ENCODE measurements at places on chromosomes 5 and 9. TPM values are rescaled to one million over a fixed set of nuclear protein-coding genes. Genes with fewer than 3 reads are reported as not detected.

The PCDHA1 gene
- total RNA-seq, result not detected

The MTRR gene
- total RNA-seq, result 15.0 TPM

DNA sequence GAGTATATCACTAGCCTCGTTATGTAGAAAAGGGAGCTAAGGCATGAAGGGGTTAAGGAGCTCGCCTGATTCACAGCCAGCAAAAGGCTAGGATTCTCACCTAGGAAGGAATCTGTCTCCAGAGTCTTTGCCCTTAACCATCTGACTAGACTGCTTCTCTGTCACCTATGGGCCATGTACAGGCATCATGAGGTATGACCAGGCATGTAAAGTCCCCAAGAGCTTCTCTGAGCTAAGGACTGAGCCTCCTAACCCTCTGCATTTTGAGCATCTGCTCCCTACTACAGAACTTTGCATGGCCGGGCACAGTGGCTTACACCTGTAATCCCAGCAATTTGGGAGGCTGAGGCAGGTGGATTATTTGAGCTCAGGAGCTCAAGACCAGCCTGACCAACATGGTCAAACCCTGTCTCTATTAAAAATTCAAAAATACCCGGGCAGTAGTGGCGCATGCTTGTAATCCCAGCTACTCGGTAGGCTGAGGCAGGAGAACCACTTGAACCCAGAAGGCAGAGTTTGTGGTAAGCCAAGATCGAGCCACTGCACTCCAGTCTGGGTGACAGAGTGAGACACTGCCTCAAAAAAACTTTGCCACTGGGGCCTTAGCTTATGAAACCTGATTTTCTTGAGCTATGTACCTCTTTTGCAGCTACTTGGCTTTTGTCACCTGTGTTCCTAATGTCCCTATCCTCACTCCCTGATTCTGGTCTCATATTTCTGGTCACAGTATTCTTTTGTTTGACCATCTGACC lies 33.2 kb upstream of the IL7R start:
- H3K36me3 ChIP-seq, result no peaks in the 10 kb centered on the region
- no peaks in the 10 kb centered on the region for H3K4me1 ChIP-seq
- no peaks in the 10 kb centered on the region for H3K27me3 ChIP-seq
- no peak overlapping the region for H3K27ac ChIP-seq
- no peak for DNase-seq
- no peak overlapping the region for H3K4me3 ChIP-seq

DNA sequence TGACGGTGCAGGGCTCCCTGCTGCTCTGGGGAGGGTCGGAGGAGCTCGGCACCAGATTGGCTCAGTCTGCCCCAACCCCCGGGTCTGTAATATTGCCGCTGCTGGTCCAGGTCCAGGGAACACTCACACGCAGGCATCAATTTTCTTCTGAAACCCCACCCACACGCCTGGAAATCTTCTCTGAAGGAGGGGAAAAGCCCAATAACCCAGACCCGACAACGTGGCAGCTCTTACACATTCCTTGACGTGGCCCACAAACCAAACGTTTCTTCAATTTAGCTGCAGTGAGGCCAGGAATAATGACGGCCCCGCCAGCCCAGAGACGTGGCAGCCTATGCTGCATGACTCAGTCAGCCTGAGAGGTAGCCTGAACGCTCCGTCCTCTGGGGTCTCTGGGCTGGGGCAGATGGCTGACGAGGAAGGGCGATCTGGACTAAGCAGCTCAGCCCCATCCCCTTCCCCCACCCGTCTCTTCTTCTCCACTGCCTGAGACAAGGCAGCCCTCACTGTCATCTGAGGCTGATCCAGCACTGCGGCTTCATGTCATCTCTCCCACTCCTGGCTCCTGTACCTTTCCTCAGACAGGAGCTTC lies 9.9 kb upstream of the SPARC start:
- peak; percentile 66 for DNase-seq
- no peaks in the 10 kb centered on the region for H3K27me3 ChIP-seq
- H3K27ac ChIP-seq, result peak overlapping the region; percentile 98
- no peaks in the 10 kb centered on the region for H3K4me1 ChIP-seq
- H3K36me3 ChIP-seq, result no peaks in the 10 kb centered on the region
- peak overlapping the region; percentile 5 for H3K4me3 ChIP-seq

DNA sequence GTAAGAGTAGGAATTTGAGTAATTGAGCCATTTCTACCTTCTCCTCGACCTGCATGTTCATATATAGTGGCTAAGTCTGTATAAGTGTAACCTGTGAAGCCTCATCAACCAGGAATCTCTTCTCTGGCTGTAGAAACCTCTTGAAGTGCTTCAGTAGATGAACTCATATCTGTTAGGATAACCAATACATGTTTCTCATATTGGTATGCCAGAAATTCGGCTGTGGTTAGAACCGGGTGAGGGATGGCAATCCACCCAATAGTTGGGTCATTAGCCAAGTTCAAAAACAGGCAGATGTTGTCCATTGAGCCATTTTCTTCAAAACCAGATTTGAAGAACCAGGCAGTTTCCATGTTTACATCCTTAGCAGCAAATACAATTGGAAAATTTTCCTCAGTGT lies 28.9 kb upstream of the GSN start:
- no peak for DNase-seq
- no peak overlapping the region for H3K4me3 ChIP-seq
- H3K27ac ChIP-seq, result no peak overlapping the region
- H3K4me1 ChIP-seq, result peaks cover 11% of the 10 kb centered on the region

The KCNIP1 gene
- not detected for total RNA-seq

- H3K4me1 ChIP-seq, result no peaks in the 10 kb centered on the region
- H3K27me3 ChIP-seq, result no peaks in the 10 kb centered on the region
- no peak overlapping the region for H3K27ac ChIP-seq
- peaks cover 69% of the 10 kb centered on the region for H3K36me3 ChIP-seq
Measured at GRCh38 chr5:168494057-168494555, 7.8 kb downstream of the RARS1 start.

DNA sequence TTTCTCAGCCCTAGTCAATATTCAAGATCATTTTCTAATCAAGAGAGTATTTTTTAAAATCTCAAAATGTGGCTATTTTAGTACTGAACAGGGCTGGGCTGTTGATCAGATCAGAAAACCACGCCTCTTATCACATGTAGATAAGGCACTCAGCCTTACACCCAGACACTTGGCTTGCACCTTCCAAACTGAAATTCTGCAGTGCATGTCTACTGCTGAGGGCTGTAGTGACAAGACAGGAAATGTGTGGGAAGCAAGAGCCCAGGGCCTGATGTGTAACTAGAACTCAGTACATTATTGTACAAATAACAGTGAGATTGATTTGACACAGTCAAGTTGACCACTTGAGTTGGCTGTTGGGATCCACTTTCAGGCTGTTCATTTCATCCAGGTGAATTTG lies 48.6 kb downstream of the UBE2QL1 start:
- no peak overlapping the region for H3K27ac ChIP-seq
- H3K4me1 ChIP-seq, result no peaks in the 10 kb centered on the region
- H3K36me3 ChIP-seq, result peaks cover 2% of the 10 kb centered on the region
- no peak for DNase-seq

DNA sequence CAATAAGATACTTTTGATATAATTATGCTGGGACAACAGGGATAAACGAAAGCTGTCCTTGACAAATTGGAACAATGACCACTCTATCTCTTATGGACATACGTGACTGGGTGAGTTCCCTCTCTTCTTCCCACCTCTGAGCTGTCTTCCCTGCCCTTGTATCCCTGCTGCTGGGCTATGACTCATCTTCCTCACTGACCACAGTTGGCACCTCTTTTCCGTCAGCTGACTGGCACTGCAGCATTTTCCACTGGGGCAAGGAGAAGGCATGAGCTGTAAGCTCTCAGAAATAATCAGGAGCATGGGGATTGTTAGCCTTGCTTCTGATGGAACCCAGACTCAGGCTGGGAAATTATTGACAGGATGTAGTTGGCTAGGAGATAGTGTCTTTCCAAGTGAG lies 48.7 kb downstream of the PCSK1 start:
- H3K4me3 ChIP-seq, result no peak overlapping the region
- H3K27me3 ChIP-seq, result no peaks in the 10 kb centered on the region
- H3K27ac ChIP-seq, result no peak overlapping the region
- no peak for DNase-seq

GRCh38 chr5:136766456-136766855 lies 401.1 kb upstream of the TRPC7 start:
- no peak overlapping the region for H3K4me3 ChIP-seq
- H3K36me3 ChIP-seq, result no peaks in the 10 kb centered on the region

The IL5 gene
- not detected for total RNA-seq

The TMED7 gene
- 52.0 TPM for total RNA-seq

The SPACA9 gene
- total RNA-seq, result 5.9 TPM

The GRAMD2B gene
- total RNA-seq, result 55.6 TPM

The STPG3 gene
- total RNA-seq, result not detected

DNA sequence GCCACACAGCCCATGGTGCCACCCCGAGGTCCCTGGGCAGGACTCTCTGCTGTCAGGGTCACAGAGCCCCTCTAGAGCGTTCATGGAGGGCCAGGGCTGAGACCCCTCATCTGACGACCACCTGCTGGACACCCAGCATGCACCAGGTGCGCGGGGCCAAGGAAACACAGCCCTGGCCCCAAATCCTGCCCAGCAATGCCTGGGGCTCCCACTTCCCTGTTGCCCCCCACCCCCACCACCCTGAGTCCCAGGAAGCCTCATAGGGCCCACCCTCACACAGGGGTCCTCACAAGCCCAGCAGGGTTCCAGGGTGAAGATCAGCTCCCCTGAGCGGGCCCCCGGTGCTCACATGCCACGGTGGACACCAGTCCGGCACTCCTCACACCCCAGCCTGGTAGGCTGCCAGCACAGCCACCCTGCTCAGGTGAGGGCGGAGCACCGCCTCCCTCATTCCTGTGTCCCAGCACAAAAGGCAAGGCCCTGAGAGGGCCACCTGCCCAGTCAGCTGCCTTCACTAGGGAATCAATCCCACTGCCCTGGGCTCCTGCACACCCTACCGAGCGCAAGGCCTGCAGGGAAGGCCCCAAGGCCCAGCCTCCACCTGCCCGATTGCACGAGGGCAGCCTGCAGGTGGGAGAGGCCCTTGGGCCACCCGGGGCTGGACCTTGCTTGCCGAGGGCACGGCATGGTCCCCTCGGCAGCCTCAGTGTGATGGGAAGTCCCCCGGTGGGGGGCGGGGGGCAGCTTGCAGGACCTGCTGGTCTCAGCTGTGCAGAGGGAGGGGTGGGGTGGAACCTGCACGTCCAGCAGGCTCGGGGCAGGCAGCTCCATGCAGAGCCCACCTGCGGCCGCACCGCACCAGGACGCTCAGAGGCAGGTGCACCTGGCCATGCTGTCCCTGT lies 56.4 kb upstream of the UBAC1 start:
- no peak overlapping the region for H3K4me3 ChIP-seq
- H3K27ac ChIP-seq, result no peak overlapping the region
- peaks cover 23% of the 10 kb centered on the region for H3K36me3 ChIP-seq
- no peaks in the 10 kb centered on the region for H3K27me3 ChIP-seq

DNA sequence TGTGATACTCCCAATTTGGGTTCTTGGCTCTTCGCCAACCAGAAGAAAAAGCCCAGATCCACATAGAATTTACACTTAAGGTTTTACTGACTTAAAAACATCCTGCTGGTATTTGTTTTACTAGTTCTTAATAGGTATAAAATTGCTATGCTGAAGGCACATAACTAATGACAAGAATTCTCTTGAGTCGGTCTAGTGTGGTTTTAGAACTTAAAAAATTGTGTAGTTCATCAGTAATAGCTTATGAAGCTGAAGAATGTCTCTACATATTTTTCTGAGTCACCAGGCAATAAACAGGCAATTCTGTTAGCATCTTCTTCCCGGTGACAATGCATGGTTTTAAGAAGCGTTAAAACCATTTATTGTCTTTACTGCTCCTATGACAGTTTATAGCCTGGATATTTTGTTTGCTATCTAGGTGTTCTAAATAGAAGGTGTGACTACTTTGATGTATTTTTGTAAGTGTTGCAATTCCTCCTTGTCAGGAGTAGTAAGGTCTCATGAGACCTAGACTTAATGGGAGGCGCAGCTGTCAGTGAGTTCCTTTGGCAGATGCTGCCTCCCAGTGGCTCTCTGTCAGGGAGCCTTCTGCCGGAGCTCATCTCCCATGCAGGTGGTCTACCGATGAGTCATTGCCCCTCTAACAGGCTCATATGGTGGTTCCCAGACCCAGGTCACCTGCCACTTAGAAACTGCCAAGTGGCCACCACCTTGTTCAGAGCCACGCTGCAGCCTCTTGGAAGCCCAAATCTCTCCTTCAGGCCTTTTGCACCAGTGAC lies 173.8 kb downstream of the MAST4 start:
- H3K4me1 ChIP-seq, result no peaks in the 10 kb centered on the region
- no peaks in the 10 kb centered on the region for H3K36me3 ChIP-seq
- H3K4me3 ChIP-seq, result no peak overlapping the region
- no peak for DNase-seq
- no peaks in the 10 kb centered on the region for H3K27me3 ChIP-seq
- H3K27ac ChIP-seq, result no peak overlapping the region

- no peaks in the 10 kb centered on the region for H3K27me3 ChIP-seq
- no peak overlapping the region for H3K4me3 ChIP-seq
- no peak overlapping the region for H3K27ac ChIP-seq
- peaks cover 2% of the 10 kb centered on the region for H3K4me1 ChIP-seq
Measured at GRCh38 chr9:137464291-137464999, 5.3 kb upstream of the NSMF start.

The CARTPT gene
- 12.7 TPM for total RNA-seq

- DNase-seq, result no peak
- H3K27me3 ChIP-seq, result no peaks in the 10 kb centered on the region
- no peak overlapping the region for H3K4me3 ChIP-seq
- H3K27ac ChIP-seq, result no peak overlapping the region
Measured at GRCh38 chr5:32487008-32487407, 42.5 kb upstream of the ZFR start.

DNA sequence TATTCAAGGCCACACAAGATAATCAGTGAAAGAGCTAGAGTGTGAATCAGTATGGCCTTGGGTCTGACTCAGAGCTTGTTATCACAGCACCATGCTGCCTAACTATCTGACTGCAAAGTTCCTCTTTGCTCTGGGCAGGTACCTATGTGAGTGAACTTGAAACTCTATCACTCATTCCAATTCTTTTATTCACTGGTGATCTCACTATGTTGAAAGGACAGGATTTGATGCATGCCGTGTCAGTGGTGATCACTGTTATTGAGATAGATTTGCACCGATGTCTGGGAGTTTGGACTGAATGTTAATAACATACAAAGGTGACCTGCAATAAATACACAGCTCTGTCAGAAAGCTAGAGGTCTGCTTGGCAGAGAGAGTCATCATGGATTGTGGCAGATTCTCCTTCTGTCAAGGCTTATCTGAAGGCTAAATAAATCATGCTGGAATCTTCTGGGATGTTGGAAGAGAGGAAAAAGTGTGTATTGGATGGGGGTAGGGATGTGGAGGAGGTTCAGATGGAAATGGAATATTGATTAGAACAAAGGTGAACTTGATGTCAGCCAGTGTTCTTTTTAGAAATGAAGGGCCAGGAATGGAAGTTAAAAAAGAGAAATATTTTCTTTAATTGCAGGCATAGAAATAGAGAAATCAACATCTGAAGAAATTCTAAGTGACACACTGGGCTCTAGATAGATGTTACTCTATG lies 91.8 kb upstream of the TNC start:
- no peaks in the 10 kb centered on the region for H3K27me3 ChIP-seq
- H3K36me3 ChIP-seq, result no peaks in the 10 kb centered on the region
- no peak for DNase-seq

GRCh38 chr5:38672059-38672788 lies 115.8 kb upstream of the LIFR start:
- H3K27ac ChIP-seq, result no peak overlapping the region
- H3K27me3 ChIP-seq, result no peaks in the 10 kb centered on the region
- H3K4me1 ChIP-seq, result no peaks in the 10 kb centered on the region
- DNase-seq, result no peak
- H3K36me3 ChIP-seq, result no peaks in the 10 kb centered on the region

The GRIA1 gene
- 7.0 TPM for total RNA-seq
